ENCODE measurements at places on chromosomes 3 and 15.

DNA sequence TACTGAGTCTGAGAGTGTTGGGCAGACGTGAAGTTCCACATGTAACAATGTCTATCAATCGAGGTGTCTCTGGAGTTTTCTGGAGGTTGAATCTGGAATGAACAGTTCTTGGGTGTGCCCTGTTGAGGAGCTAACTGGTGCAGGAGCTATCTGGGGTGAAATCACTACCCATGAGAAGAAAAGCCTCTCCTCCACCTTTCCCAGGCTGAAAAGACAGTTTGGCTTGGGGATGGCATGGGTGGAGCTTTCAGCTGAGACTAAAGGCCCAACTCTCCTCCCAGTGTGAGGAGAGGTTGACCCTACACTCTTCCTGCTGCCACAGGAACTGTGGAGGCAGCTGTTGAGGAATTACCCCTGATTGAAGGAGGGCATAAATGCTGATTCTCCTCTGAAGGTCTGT is 54.4 kb upstream of the LRRFIP2 start:
- no peak for DNase-seq

GRCh38 chr3:71051259-71051595 is 532.3 kb downstream of the FOXP1 start:
- DNase-seq: no peak

GRCh38 chr15:32824777-32825176 is 107.0 kb downstream of the GREM1 start:
- no peak for DNase-seq

DNA sequence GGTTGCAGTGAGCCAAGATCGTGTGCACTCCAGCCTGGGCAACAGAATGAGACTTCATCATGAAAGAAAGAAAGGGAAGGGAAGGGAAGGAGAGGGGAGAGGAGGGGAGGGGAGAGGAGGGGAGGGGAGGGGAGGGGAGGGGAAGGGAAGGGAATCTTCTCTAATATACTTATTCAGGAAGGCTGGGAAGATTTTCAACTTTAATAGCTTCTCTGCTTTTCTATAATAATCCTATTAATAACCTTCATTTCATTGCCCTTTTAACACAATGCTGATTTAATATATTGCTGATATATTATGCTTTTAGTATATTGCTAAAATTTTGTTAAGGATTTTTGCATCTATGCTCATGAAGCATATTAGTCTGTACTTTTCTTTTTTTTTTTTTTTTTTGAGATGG is 23.4 kb upstream of the RNF7 start:
- no peak for DNase-seq

DNA sequence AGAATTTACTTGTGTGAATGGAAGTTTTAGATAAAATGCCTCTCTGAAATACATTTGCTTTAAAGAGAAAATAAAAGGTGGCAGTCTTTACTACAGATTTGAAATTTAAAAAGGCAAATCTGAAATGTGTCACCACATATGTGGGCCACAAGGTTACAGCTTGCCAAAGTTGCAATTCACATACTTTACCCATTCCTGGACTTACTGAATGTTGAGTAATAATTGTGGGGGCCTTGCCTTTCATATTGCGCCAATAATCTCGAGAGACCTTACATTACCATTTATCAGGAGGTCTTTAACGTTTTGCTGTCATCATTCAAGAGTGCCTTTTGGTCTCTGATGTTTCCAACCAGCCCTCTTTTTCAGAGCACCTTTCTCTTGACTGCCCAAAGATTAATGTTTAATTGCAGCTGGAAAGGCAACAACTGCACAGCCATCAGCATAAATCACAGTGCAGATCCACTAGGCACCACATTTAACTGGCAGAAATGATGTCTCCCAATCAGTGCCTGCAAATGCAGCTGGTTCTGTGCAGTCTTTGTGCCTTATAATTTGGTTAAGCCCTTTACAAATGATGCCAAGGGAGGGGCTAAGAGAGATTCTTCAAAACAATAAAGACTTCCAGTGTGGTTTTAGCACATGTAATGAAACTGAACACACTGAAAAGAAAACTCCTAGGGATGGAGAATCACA is 206.8 kb downstream of the MAGI1 start:
- no peak for DNase-seq

DNA sequence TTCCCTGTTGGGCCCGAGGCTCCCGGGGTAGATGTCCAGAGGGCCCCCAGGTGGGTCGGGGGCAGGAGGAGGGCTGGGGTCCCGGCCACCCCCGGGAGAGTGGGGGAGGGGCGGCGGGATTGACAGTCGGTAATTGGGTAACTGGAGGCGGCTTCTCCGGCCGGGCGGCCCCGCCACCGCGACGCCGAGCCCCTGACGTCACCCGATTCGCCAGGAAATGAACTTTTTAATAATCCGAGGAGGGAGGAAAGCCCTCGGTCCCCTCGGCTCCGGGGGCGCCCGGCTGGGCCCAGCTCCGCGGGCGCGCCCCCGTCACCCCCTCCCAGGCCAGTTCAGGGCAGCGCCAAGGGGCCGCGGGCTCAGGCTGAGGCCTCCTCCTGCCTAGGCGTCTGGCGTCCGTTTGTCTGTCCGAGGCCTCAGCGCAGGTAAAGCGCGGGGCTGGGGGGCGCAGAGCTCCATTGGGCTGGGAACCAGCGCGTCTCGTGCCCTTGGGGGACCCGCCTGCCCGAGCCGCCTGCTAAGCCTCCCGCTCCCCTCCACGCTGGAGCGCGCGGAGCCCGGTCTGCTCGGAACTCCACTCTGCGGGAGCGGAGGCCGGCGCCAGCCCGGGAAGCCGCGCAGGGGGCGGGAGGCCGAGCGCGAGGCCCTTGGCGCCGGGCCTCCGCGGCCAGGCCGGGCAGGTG is 3.9 kb downstream of the GATA2 start:
- DNase-seq: peak; percentile 71

DNA sequence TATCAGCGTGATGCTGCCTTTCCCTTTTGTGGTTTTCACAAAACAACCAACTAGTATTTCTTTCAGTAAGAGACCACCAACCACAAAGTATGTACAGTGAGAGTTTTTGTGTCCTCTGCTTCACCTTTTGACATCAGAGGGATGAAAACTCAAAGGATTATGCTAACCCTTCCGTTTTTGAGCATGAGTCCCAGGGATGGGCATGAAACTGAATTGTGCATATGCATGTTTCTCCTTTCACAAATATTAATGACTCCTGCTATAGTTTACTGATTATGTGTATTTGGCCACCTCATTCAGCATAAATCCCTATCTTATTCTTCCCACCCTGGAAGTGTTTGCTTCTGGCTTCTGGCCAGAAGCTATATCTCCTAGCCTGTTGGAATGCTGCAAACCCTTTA is 59.2 kb downstream of the RSRC1 start:
- DNase-seq: no peak
